ENCODE measurements at places on chromosomes 5 and 9. TPM values are rescaled to one million over a fixed set of nuclear protein-coding genes. Genes with fewer than 3 reads are reported as not detected.

The NDUFB6 gene
- total RNA-seq = 14.5 TPM

The PIP5KL1 gene
- 2.1 TPM for total RNA-seq

The NR6A1 gene
- total RNA-seq = not detected

DNA sequence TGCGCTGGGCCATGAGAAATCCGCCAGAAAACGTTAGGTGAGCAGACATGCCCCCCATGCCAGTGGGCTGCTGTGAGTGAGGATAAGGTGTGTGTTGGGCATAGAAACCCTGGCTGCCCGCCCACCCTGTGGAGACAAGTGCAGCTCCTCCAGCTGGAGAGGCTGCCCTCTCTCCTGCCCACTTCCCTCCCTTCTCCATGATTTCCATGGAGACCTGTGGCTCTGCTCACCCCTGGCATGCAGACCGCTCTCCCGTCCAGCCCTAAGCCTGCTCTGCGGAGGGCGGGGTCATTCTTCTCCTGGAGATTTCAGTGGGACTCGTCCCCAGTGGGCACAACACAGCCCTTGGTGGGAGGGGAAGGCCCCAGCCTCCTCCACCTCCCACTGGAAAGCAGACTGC lies 133.0 kb upstream of the FAM120A start:
- H3K27ac ChIP-seq = no peak overlapping the region
- H3K4me3 ChIP-seq = no peak overlapping the region
- no peaks in the 10 kb centered on the region for H3K36me3 ChIP-seq
- no peak for DNase-seq
- no peaks in the 10 kb centered on the region for H3K27me3 ChIP-seq
- no peaks in the 10 kb centered on the region for H3K4me1 ChIP-seq

The PCDHGA9 gene
- total RNA-seq = not detected

DNA sequence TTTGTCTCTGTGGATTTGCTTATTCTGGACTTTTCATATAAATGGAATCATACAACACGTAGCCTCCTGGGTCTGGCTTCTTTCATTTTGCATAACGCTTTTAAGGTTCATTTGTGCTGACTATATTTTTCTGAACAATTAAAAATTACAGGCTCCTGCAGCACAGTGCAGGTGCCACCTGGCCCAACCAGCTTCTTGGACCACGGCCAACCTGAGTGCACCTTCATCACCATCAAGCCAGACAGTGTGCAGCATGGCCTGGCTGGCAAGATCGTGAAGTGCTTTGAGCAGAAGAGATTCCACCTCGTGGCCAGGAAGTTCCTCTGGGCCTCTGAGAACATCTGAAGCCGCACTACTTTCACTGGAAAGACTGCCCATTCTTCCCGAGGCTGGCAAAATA lies 53.5 kb upstream of the COL15A1 start:
- DNase-seq = no peak
- H3K4me3 ChIP-seq = no peak overlapping the region
- H3K27me3 ChIP-seq = peaks cover 7% of the 10 kb centered on the region

GRCh38 chr5:79974886-79975285 lies 16.2 kb downstream of the MTX3 start:
- no peaks in the 10 kb centered on the region for H3K27me3 ChIP-seq
- H3K4me1 ChIP-seq = no peaks in the 10 kb centered on the region
- no peak overlapping the region for H3K27ac ChIP-seq
- DNase-seq = no peak

The RFESD gene
- total RNA-seq = 8.8 TPM

DNA sequence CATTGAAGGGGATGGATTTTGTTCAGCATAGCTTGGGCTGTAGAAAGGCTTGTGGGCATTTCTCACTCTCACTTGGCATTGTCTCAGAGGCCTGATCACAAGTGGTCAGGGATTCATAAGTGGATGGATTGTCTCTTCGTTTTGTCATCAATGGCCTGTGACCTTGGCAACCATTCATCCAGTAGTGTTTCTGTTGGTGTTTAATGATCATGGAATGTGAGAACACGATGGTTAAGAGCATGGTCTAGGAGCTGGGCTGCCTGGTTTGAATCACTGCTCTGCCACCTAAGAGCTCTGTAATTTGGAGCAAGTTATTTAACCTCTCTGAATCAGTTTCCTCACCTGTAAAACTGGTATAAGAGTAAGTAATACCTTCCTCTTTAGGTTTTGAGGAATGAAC lies 430.1 kb upstream of the MEF2C start:
- no peak overlapping the region for H3K4me3 ChIP-seq
- H3K27ac ChIP-seq = no peak overlapping the region
- no peak for DNase-seq
- no peaks in the 10 kb centered on the region for H3K27me3 ChIP-seq
- no peaks in the 10 kb centered on the region for H3K4me1 ChIP-seq

- no peaks in the 10 kb centered on the region for H3K4me1 ChIP-seq
- no peaks in the 10 kb centered on the region for H3K36me3 ChIP-seq
- no peak overlapping the region for H3K27ac ChIP-seq
- H3K4me3 ChIP-seq = no peak overlapping the region
- no peaks in the 10 kb centered on the region for H3K27me3 ChIP-seq
Observed at GRCh38 chr9:133401588-133401987, 16.2 kb downstream of the REXO4 start.

DNA sequence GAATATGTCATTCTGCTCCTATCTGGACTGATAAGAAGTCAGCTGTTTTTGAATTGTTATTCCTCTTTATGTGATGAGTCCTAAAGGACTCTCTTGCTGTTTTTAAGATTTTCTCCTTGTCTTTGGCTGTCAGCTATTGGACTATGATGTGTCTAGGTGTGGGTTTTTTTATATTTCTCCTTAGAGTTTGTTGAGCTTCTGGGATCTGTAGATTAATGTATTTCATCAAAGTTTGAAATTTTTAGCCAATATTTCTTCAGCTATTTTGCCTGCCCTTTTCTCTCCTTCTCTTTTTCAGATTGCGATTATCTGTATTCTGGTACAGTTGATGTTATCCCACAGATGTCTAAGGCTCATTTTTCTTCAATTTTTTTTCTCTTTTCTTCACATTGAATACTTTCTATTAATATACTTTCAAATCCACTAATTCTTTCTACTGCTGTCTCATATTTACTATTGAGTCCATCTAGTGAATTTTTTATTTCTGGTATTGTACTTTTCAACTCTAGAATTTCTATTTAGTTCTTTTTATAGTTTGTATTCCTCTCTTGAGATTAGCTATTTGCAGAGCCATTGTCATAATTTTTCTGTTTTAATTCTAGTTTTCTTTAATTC lies 31.1 kb downstream of the RPS23 start:
- no peak overlapping the region for H3K4me3 ChIP-seq
- no peaks in the 10 kb centered on the region for H3K36me3 ChIP-seq
- H3K27me3 ChIP-seq = no peaks in the 10 kb centered on the region

- H3K4me1 ChIP-seq = no peaks in the 10 kb centered on the region
- no peaks in the 10 kb centered on the region for H3K27me3 ChIP-seq
- no peak for DNase-seq
- H3K4me3 ChIP-seq = no peak overlapping the region
- H3K36me3 ChIP-seq = no peaks in the 10 kb centered on the region
Observed at GRCh38 chr5:135308752-135309151, 90.3 kb downstream of the MACROH2A1 start.

The TAF1L gene
- total RNA-seq = 0.05 TPM

DNA sequence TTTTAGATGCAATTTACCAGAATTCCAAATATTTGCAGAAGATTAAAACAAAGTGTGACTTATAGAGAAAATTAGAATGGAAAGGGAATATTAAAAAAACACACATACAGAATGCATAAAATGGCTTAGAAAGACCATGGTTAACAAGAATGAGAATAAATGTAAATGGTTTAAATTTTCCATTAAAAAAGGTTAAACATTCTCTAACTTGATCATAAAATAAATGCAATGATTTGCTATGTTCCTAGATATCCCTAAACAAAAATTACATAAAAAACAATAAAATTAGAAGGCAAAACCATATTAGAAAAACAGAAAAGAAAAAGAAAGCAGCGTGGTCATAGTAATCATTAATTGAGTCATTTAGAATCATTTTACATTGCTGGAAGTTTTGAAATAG lies 152.5 kb downstream of the TMEM38B start:
- no peaks in the 10 kb centered on the region for H3K36me3 ChIP-seq
- no peaks in the 10 kb centered on the region for H3K4me1 ChIP-seq
- DNase-seq = no peak
- no peak overlapping the region for H3K27ac ChIP-seq
- no peak overlapping the region for H3K4me3 ChIP-seq
- no peaks in the 10 kb centered on the region for H3K27me3 ChIP-seq

The FGF18 gene
- total RNA-seq = 0.44 TPM

GRCh38 chr5:14852779-14853178 lies 18.8 kb downstream of the ANKH start:
- no peak overlapping the region for H3K4me3 ChIP-seq
- no peak overlapping the region for H3K27ac ChIP-seq
- H3K36me3 ChIP-seq = peaks cover 26% of the 10 kb centered on the region
- no peaks in the 10 kb centered on the region for H3K27me3 ChIP-seq

The CFAP77 gene
- total RNA-seq = not detected

GRCh38 chr9:14203356-14204056 lies 110.4 kb downstream of the NFIB start:
- no peak overlapping the region for H3K4me3 ChIP-seq
- no peaks in the 10 kb centered on the region for H3K4me1 ChIP-seq
- H3K36me3 ChIP-seq = no peaks in the 10 kb centered on the region
- no peaks in the 10 kb centered on the region for H3K27me3 ChIP-seq
- no peak overlapping the region for H3K27ac ChIP-seq

DNA sequence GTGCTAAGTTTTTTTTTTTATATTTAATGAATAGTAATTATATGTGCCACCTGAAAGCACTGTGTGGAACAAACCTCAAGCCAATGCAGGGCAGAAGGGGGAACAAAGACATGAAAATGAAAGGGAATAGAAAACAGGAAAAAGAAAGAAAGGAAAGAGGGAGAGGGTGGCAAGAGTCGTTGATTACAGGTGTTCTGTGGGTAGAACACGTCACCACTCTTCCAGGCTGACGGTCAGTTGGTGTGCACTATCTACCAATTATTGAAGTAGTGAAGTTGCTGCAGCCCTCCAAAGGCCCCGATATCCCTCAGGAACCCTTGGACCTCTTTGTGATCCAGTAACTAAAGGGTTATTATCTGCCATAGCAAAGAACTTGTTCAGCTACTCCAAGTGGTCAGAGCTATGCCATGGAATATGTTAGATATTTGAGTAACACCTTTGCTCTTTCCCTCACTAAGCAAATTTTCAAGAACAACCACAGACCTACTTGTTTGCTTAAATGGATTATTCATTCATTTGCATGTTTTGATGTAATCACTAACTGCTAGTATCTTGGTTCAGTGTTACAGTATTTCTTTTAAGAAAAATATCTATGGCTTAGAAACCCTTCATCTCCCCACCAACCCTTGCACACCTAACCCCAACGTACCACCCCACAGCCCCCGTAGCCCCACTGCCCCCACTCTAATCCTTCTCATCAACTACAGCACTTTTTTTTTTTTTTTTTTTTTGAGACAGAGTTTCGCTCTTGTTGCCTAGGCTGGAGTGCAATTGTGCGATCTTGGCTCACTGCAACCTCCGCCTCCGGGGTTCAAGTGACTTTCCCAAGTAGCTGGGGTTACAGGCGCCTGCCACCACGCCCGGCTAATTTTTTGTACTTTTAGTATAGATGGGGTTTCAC lies 31.3 kb downstream of the FYB1 start:
- H3K27me3 ChIP-seq = no peaks in the 10 kb centered on the region
- H3K4me3 ChIP-seq = peak overlapping the region; percentile 36
- DNase-seq = no peak
- H3K4me1 ChIP-seq = peaks cover 85% of the 10 kb centered on the region
- H3K36me3 ChIP-seq = no peaks in the 10 kb centered on the region
- peak overlapping the region; percentile 73 for H3K27ac ChIP-seq

- DNase-seq = no peak
- H3K27ac ChIP-seq = no peak overlapping the region
- no peaks in the 10 kb centered on the region for H3K4me1 ChIP-seq
- no peaks in the 10 kb centered on the region for H3K27me3 ChIP-seq
- H3K4me3 ChIP-seq = no peak overlapping the region
Observed at GRCh38 chr5:97929383-97929782, 746.3 kb upstream of the RIOK2 start.

- peaks cover 39% of the 10 kb centered on the region for H3K36me3 ChIP-seq
- peak overlapping the region; percentile 33 for H3K4me3 ChIP-seq
- peak overlapping the region; percentile 75 for H3K27ac ChIP-seq
Observed at GRCh38 chr5:170278611-170279458, 18.7 kb downstream of the LCP2 start.

DNA sequence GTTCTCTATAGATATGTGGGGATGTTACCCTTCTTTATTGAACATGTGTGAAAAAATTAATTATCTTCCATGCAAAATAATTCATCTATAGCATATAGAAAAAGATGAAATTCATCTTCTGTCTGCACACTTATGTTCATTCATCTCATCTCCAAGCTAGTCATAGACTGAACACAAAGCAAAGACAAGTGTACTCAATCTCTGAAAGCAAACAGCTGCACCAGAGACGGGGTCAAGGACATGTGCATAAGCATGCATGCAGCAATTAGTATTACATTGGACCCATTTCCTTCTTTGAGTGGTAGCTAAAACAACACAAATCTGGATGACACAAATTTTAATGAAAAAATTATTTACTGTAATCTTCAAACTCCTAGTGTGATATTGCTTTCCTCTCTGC lies 547.0 kb upstream of the COX7C start:
- no peaks in the 10 kb centered on the region for H3K27me3 ChIP-seq
- no peak for DNase-seq
- H3K36me3 ChIP-seq = no peaks in the 10 kb centered on the region

The HTR4 gene
- total RNA-seq = not detected

GRCh38 chr5:67998709-67999261 lies 216.8 kb upstream of the PIK3R1 start:
- H3K4me3 ChIP-seq = no peak overlapping the region
- H3K27ac ChIP-seq = no peak overlapping the region
- no peak for DNase-seq
- H3K27me3 ChIP-seq = no peaks in the 10 kb centered on the region
- no peaks in the 10 kb centered on the region for H3K36me3 ChIP-seq
- no peaks in the 10 kb centered on the region for H3K4me1 ChIP-seq

- no peak for DNase-seq
- no peaks in the 10 kb centered on the region for H3K36me3 ChIP-seq
- no peaks in the 10 kb centered on the region for H3K4me1 ChIP-seq
- no peak overlapping the region for H3K4me3 ChIP-seq
- H3K27me3 ChIP-seq = no peaks in the 10 kb centered on the region
Observed at GRCh38 chr9:79233542-79233941, 338.2 kb upstream of the TLE4 start.

The FBP1 gene
- total RNA-seq = 0.15 TPM

The APBA1 gene
- total RNA-seq = 0.98 TPM

GRCh38 chr5:66494437-66494836 lies 101.8 kb upstream of the MAST4 start:
- H3K36me3 ChIP-seq = no peaks in the 10 kb centered on the region
- no peak overlapping the region for H3K27ac ChIP-seq
- H3K27me3 ChIP-seq = no peaks in the 10 kb centered on the region
- DNase-seq = no peak

- no peak overlapping the region for H3K4me3 ChIP-seq
- H3K27me3 ChIP-seq = no peaks in the 10 kb centered on the region
- H3K27ac ChIP-seq = no peak overlapping the region
- DNase-seq = no peak
- no peaks in the 10 kb centered on the region for H3K36me3 ChIP-seq
- H3K4me1 ChIP-seq = no peaks in the 10 kb centered on the region
Observed at GRCh38 chr9:104075801-104076753, 18.0 kb upstream of the SMC2 start.

The NEUROG1 gene
- not detected for total RNA-seq
